Kidney (tissue), 22 donors: ENCODE measurements at places on chromosomes 13 and 19. TPM values are rescaled to one million over a fixed set of nuclear protein-coding genes. Genes with fewer than 3 reads are reported as not detected.

DNA sequence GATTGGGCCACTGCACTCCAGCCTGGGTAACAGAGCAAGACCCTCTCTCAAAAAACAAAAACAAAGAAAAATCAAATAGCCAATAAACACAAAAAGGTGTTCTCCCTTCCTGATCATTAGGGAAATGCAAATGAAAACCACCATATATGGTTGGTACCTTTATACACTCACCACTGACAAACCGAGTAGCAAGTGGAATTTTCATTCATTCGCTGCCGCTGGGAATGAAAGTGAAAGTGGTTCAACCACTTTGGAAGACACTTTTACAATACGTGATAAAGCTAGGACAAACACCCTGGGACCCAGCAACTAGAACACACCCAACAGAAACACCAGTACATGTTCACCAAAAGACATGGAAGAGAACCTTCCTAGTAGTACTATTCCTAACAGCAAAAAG, 21.0 kb downstream of the GRIK5 start:
- no peaks in the 10 kb centered on the region for H3K27me3 ChIP-seq
- H3K4me3 ChIP-seq = no peak overlapping the region
- H3K4me1 ChIP-seq = no peaks in the 10 kb centered on the region

DNA sequence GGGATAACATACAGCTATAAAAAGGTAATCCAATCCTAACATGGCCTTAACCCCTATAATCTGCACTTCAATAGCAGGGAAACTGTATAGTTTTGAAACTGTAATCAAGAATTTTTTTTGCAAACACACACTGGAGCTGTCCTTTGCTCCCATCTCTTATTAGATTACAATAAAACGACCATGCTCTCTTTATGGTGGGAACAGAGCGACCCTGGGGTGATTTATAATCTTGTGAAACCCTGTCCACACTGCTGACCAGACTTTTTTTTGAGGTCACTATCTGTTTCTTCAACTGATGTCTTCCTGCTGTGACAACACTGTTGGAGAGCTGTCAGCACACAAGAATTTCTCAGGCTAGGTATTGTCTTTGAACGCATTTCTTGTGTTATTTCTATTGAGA, 35.3 kb downstream of the DACH1 start:
- no peak overlapping the region for H3K4me3 ChIP-seq
- no peaks in the 10 kb centered on the region for H3K36me3 ChIP-seq
- DNase-seq = peak; percentile 91

DNA sequence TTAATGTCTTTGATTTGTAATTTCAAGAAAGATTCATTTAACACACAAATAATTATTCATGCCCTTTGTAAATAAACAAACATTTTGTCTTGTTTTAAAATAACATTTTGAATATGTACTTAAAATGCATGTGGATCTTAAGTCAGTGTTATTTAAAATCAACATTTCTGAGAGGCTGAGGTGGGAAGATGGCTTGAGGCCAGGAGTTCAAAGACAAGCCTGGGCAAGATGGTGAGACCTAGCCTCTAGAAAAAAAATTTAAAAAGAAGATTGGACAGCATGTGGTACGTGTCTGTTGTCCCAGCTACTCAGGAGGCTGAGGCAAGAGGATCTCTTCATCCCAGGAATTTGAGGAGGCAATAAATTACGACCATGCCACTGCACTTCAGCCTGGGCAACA, 1268.2 kb downstream of the SLITRK1 start:
- no peaks in the 10 kb centered on the region for H3K36me3 ChIP-seq
- no peaks in the 10 kb centered on the region for H3K27me3 ChIP-seq
- no peak overlapping the region for H3K27ac ChIP-seq
- H3K4me1 ChIP-seq = no peaks in the 10 kb centered on the region
- no peak overlapping the region for H3K4me3 ChIP-seq

DNA sequence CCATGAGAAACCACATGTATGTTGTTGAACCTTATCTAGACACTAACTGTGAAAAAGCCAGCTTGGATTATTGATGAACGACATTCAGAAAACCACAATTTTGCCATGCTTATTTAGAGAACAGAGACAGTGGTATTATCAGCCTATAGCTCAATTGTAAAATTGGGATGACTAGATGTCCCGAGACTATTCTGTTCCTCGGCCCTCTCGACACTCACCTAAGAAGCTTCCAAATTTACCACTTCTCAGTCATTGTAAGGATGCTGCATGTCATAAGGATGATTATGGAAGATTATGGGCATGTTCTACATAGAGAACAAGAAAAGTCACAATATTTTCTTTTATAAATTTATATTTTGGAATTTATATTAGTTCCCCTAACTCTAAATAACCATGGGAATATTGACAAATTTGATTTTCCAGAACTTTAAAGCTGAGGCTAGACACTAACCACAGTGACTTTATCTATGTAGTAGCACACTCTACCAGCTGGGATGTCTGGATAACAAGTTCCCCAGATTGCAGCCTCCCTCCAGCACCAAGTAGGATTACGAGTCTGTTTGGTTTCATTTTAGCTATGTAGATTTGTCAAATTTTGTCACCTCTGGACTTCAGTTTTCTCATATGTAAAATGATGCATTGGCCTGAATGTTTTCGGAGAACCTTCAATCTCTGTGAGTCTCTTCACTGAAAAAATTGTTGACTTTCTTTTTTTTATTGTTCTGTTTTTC, 513.6 kb downstream of the IRS2 start:
- DNase-seq = no peak
- H3K27me3 ChIP-seq = no peaks in the 10 kb centered on the region
- no peaks in the 10 kb centered on the region for H3K4me1 ChIP-seq
- H3K27ac ChIP-seq = no peak overlapping the region

- no peak overlapping the region for H3K27ac ChIP-seq
- H3K27me3 ChIP-seq = no peaks in the 10 kb centered on the region
- H3K36me3 ChIP-seq = peaks cover 36% of the 10 kb centered on the region
- no peak for DNase-seq
- H3K4me3 ChIP-seq = no peak overlapping the region
- no peaks in the 10 kb centered on the region for H3K4me1 ChIP-seq
Measured at GRCh38 chr13:110213461-110214074, 93.4 kb downstream of the COL4A1 start.

DNA sequence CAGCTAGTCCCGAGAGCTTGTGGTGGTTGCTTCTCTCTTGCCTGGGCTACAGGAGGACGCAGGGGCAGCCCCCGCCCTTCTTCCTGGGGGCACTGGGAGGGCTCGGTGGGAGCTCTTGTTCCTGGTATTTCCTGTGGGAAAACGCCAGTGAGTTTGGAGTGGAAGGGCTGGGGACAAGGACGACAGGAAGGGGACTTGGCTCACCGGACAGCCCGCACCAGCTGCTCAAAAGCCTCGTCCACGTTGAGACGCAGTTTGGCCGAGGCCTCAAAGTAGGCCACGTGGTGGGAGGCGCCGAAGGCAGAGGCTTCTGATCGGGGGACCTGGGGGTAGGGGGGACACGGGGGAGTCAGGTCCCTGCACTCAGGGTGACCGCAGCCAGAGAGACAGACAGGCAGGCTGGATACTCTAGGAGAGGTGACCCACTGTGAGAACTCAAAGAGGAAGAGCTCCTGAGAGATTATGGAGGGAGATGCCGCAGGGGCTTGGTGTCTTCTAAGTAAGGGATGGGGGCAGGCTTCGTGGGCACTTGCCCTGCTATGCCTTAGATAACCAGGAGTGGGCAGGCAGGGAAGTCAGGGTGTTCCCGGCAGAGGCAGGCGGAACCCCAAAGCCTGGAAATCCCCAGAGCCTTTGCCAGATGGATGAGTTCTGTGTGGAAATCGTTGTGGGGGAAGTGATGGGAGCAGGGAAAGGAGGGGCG, 4.3 kb downstream of the RRAS start:
- no peaks in the 10 kb centered on the region for H3K27me3 ChIP-seq
- H3K36me3 ChIP-seq = no peaks in the 10 kb centered on the region
- H3K4me1 ChIP-seq = peaks cover 23% of the 10 kb centered on the region
- peak overlapping the region; percentile 32 for H3K27ac ChIP-seq

GRCh38 chr13:50334944-50335343, 319.7 kb downstream of the KCNRG start:
- DNase-seq = no peak
- no peaks in the 10 kb centered on the region for H3K4me1 ChIP-seq
- no peaks in the 10 kb centered on the region for H3K36me3 ChIP-seq
- no peak overlapping the region for H3K27ac ChIP-seq
- H3K4me3 ChIP-seq = no peak overlapping the region

GRCh38 chr13:19836472-19836871, 27.0 kb downstream of the ZMYM5 start:
- peaks cover 2% of the 10 kb centered on the region for H3K36me3 ChIP-seq
- DNase-seq = no peak
- no peaks in the 10 kb centered on the region for H3K4me1 ChIP-seq
- H3K4me3 ChIP-seq = no peak overlapping the region
- H3K27me3 ChIP-seq = no peaks in the 10 kb centered on the region

The ERICH4 gene
- not detected for total RNA-seq

The CGB8 gene
- not detected for total RNA-seq

The KLK11 gene
- 0.47 TPM for total RNA-seq
